ENCODE measurements at places on chromosomes 16 and 17. TPM values are rescaled to one million over a fixed set of nuclear protein-coding genes. Genes with fewer than 3 reads are reported as not detected.

DNA sequence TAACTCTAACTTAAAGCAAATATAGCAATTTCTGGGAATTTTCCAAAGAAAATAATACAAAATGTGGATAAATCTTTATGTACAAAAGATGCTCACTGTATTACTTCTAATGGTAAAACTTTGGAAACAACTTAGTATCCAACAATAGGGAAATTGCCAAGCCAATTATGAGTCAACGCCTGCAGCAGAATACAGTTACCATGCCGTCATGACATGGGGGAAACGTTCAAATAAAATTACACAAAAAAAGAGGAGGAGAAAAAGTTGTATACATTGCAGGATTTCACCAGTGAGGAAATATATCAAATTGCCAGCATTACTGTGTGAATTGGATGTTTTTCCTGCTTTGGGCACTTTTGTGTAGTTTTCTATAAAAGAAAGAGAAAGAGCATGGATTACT, 469.6 kb downstream of the SOX9 start:
- DNase-seq, result no peak

- DNase-seq, result no peak
These were observed 360.6 kb upstream of the XYLT1 start for GRCh38 chr16:17831330-17831729.

DNA sequence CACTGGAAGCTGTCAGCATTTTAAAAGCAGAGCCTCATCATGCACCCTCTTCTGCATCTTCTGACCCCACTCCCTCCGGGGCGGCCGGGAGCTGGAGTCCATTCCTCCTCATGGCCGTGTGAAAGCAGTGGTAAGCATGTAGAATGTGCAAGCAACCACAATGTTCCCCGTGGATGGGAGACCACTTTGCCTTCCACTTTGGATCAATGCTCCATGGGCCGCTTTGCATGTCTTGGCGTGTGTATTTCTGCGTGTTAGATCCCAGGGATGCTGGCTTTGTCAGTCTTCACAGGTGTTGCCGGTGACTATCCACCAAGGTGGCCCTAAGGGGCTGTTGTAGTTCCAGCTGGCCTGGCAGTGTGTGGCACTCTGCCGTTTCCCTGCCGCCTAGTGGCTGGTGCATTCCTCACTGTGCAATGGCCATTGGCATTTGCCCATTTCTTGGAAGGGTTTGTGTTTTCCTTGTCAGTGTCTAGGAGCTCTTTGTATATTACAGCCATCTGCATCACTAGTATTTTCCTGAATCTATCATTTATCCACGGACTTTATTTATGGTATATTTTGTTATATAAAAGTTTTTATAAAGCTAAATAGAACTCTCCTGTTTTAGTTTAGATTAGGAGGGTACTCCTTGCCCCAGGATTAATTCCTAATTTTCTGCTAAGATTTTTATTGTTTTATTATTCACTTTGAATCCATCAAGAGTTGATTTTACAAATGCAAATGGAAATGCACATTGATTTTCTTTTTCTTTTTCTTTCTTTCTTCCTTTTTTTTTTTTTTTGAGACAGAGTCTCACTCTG, 5.8 kb upstream of the ALDH3A1 start:
- DNase-seq, result peak; percentile 60

DNA sequence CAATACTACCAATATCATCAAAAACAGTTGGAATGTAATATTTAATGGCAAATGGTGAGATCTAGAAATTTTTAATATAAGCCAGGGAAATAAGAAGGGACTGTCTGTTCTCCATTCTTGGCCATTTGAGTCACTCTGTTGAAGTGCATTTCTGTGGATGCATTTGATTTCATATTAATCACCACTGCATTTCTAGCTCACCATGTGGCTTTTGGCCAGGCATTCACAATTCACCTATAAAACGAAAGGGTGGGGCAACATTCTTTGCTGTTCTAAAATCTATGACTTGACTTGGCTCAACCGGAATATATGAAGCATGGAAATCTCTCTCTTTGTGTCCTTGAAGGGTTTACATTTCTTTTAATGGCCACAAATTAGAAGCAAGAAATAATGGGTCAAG, 483.0 kb downstream of the SLC39A11 start:
- no peak for DNase-seq

GRCh38 chr16:56237451-56237930, 46.2 kb downstream of the GNAO1 start:
- no peak for DNase-seq

DNA sequence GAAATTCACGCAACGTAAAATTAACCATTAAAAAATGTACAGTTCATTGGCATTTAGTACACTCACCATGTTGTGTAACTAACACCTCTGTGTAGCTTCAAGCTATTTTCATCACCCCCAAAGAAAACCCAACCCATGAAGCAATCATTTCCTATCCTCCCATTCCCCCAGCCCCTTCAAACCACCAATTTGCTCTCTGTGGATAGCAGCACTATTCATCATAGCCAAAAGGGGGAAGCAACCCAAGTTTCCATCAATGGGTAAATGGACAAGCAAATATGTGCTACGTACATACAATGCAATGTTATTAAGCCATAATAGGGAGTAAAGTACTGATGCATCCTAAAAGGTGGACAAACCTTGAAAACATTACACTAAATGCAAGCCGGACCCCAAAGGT, 10.9 kb upstream of the KRT222 start:
- DNase-seq, result no peak

- no peak for DNase-seq
These were observed 872 bp downstream of the ELMO3 start for GRCh38 chr16:67199808-67200198.

Gene TPSD1
- total RNA-seq, result 0.50 TPM

- no peak for DNase-seq
These were observed 2.9 kb downstream of the CMC2 start for GRCh38 chr16:81003610-81004460.

DNA sequence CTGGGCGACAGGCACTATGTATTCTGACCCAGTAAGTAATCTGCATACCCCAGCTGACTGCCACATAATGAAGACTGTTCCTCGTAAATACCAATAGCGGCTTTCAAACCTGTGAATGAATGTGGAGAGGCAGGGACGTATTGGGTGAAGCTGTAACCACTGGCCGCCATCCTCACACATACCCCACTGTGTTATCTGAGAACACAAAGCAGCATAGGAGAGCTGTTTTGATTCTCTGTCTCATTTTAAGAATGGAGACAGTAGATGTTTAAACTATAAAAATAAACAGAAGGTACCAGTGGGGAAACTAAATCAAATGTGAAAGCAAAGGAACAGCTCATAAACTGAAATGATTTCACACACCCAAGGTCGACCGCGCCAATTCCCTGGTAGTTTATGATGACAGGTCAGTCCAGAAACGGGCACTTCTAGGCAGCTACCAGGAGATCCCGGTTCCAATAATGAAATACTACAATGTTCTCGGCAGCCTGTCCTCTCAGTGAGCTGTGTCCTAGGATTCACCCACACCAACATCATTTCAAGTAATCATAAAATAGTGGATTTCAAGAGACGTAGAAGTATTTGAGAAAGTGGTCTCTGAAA, 109.7 kb downstream of the ADCY9 start:
- DNase-seq, result no peak

GRCh38 chr16:52991572-52991971, 61.1 kb downstream of the CHD9NB start:
- no peak for DNase-seq

GRCh38 chr16:12449795-12450194, 353.9 kb downstream of the CPPED1 start:
- no peak for DNase-seq

Gene XAF1
- total RNA-seq, result 18.7 TPM

GRCh38 chr17:43905985-43906852, 1.1 kb downstream of the MPP2 start:
- DNase-seq, result peak; percentile 83

DNA sequence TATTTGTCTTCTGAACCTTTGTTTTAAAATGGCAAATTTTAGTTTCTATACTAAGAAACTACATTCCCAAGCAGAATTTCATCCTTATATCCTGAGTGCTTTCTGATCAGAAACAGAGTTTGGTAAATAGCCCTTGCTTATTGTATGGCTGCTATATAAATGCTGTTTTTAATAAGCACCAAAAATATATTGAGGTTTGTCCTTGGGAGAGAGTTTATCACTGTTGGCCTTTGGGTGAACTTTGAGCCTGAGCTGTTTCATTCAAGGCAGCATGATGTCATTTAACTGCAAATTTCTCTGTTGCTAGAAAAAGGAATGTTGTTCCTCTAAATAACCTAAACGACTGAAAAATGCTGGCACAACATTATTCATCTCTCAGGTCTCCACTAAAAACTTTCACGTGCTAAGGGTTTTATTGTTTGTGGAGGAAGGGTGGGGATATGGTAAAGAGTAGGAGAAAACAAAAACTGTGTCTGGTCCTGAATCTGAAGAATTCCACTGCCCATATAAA, 334.3 kb upstream of the TBX2 start:
- DNase-seq, result no peak

GRCh38 chr17:53724726-53725125, 98.0 kb upstream of the KIF2B start:
- DNase-seq, result no peak

Gene TMEM238L
- not detected for total RNA-seq

DNA sequence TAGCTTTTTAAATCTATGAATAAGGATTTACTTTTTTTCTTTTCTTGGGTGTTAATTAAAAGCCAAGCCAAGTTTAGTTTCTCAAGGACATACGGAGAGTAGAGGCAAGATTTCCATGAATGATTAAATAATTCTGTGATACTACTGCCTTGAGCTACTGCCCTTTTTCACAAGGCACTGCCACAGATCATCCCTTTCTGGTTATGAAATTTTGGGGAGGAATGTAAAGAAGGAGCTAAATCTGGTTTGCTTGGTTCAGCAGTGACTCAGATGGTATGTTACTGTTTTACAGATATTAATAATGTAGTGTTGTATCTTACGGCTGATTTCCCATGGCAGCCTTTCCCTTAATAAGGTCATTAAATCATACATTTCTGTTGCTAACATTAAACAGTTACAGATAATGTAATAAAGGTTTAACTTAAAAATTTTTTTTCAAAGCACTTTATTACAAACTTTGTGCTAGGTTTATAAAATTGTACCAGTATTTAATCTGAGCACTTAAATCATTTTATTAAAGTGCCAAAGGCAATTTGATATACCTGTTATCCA, 2.6 kb downstream of the WSB1 start:
- no peak for DNase-seq

DNA sequence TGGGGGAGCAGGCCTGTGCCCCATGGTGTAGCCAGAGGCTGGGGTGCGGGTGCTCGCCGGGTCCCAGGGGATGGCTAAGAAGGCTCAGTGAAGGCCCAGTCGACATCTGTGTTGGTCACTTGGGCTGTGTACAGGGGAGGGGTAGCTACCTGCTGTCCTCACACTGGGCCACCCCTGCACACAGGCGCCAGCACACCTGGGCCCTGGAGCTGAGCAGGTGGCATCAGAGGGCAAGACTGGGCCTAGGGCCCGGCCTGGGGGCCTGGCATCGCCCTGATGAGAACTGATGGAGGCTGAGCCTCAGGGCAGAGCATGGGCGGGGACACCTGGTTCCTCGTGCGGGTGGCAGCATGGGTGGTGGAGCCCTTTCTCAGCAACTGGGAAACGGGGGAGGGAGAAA, 870 bp upstream of the CTRB2 start:
- DNase-seq, result no peak

DNA sequence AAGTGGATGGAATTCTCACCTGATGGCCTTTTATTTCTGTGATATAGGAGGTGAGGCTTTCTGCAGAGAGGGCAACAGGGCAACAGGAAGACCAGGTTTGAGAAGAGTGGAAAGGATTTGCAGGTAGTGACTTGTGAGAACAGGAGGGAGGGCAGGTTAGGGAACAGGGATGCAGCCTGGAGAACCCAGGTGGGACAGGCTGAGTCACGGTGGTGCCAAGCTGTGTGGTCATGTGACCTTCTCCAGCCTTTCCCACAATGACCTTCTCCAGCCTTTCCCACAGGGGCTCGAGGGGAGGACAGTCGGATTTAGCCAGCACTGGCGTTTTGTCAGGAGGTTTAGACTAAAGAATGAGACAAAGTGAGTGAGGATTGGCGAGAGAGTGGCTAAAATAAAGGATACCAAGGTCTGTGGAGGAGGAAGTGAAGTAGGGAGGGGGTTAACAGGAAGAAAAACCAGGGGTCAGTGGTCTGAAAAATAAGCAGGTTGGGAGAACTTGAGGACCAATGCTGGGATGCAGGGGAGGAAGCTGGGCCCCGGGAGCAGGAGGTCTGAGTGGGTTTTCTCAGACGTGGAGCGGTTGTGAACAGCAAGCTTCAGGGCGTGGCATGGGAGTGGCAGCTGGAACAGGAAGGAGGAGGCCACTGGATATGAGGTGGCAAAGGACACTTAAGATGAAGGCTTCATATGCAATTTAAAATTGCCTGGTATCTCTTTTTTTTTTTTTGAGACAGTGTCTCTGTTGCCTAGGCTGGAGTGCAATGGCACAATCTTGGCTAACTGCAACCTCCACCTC, 37.7 kb downstream of the DNAH2 start:
- no peak for DNase-seq

DNA sequence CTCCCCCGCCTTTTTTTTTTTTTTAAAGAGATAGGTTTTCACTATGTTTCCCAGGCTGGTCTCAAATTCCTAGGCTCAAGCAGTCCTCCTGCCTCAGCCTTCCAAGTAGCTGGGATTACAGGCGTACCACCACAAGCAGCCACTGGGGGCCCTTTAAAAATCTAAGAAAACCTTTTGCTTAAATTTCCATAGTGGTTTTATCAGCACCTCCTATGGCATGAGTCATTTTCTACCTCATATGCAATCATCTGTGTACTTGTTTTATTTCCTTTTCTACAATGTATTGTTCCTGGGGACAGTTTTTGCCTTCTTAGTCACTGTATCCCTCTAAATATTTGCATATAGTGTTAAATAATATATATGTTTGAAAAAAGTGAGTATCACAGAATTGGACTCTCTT, 29.2 kb downstream of the GNA13 start:
- DNase-seq, result no peak

Gene KRTAP2-3
- not detected for total RNA-seq

DNA sequence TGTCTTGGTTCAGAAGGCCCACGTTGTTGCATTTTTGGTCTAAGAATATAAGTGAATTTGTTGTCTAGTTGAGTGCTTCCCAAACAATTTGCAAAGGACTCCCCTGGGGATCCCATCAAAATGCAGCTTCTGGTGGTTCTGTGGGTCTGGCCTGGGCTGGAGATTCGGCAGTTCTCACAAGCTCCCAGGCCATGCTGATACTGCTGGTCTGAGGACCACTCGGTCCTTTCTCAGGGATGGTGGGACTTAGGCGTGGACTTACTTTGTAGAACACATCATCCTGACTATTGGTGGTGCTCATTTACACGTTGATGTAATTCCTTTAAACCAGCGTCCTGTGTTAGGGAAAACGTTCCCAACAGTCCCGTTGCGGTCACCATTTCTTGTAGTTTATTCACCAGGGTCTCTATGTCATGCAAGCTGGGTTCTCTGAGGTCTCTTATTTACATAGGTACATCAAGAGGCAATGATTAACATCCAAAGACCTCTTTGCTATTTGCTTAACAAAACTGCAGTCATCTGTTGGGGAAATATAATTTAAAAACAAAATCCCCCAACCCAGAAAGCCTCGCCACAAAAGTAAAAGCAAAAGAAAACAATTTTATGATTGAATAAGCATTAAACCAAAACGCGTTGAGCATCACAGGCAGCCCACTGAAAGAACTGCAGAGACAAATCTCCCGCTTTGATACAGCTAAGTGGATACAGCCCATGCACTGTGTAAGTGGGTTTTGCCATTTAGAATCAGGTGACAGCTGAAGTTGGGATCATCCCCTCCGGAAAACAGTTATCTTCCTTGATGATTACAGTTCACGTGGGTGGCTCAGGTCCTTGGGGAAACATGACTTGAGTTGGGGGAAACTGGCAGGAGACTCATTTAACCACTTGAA, 39.0 kb upstream of the SEC14L1 start:
- DNase-seq, result no peak

Measured in left ventricle myocardium superior (tissue), 1 donor.